ENCODE measurements at places on chromosomes 2 and 18.

DNA sequence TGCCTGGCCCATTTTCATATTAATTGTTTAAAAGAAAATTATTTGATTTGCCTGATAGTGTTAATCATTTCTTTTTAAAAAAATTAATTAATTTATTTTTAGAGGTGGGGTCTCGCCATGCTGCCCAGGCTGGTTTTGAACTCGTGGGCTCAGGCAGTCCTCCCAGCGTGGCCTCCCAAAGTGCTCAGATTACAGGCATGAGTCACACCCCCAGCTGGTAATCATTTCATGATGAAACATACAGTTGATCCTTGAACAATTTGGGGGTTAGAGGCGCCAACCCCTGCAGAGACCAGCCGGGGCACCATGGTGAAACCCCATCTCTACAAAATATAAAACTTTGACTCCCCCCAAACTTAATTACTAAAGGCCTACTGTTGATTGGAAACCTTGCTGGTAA is 7.9 kb downstream of the GPN1 start:
- no peak for DNase-seq

DNA sequence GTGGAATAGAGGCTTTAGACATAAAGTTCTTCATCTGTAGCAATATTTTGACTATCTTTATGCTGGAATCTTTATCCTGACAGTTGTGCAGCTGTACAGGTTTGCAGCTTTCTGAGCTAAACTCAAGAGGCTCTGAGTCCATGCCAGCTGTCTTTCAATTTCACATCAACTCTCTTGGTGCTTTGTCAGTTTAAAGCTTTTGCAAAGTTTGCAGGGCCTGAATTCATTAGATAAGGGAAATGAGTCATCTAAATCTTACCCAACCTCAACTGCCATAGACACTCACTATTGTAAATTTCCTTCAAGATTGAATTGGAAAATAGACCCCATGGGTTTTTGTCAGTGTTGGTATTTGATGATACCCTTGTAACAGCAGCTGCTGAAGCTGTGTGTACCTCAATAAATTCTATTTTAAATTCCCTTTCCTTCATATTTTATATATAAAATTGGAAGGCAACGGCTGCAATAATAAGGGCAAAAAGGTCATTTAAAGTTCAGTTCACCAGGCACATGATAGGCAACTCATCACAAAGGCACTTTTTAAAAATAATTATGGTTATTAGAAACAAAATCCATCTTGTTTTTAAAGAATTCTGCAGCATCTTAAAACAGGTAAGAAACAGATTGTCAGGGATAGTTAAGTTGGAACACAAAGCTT is 169.9 kb upstream of the SLC39A10 start:
- no peak for DNase-seq

DNA sequence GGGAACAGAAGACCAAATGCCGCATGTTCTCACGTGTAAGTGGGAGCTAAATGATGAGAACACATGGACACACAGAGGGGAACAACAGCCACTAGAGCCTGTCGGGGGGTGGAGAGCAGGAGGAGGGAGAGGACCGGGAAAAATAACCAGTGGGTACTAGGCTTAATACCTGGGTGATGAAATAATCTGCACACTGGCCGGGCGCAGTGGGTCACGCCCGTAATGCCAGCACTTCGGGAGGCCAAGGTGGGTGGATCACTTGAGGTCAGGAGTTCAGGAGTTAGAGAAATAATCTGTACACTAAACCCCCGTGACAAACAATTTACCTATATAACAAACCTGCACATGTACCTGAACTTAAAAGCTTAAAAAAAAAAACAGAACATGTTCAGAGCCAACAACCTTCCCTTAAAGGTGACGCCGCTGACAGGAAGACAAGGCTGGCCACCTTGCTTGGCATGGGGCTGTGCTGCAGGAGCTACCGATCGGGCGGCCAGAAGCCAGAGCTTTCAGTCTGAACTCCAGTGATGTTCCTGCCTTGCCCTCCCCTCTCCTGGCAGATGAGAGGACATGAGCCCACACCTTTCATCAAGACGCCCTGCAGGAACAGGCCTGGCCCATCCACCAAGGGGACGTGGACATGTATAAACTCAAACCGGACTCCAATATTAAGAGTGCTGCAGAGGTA is 11.2 kb downstream of the SLC66A2 start:
- DNase-seq = no peak

GRCh38 chr18:25713103-25713502 is 361.1 kb upstream of the ZNF521 start:
- no peak for DNase-seq

- DNase-seq = no peak
Observed at GRCh38 chr2:19865151-19865550, 36.6 kb downstream of the TTC32 start.

DNA sequence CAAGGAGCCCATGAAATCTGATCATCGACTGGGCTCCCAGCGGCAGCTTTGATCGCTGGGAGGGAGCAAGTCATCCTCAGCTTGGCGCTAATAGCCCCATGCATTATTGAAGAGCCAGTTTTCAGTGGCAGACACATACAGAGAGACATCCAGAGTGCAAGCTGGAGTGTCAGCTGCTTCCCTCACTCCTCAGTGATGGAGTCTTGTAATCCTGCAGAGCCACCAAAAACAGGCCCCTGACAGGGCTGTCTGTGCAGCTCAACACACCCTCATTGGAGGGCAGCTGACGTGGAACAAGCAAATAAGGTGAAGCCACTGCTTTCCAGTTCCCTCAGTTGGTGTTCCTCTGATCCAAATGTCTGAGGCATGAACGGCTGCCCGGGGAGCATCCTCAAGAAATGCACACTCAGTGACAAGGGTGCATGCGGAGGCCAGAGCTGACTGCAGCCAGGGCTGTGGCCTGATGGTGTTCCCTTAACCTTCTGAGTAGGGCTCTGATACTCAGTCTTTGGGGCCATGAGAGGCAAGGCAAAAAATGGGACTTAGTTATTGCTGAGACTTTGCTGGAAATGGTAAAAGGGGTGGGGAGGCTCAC is 97.4 kb downstream of the RHOB start:
- no peak for DNase-seq

- DNase-seq = no peak
Observed at GRCh38 chr18:8283891-8284585, 325.2 kb upstream of the RAB12 start.

DNA sequence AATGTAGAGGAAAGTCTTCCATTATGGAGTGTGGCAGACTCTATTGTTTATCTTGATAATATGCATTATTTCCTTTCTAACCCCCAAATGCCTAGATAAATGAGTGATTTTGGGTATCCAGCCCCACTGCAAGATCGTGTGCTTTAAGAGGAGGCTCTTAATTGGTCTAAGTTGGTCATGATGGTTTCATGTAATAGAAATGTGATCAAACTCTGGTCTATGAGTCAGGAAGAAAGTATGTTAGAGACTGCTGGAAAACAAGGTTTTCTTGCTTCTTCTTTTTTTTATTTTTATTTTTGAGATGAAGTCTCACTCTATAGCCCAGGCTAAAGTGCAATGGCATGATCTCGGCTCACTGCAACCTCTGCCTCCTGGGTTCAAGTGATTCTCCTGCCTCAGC is 344.5 kb upstream of the TNP1 start:
- no peak for DNase-seq

- no peak for DNase-seq
Observed at GRCh38 chr18:35045806-35046205, 4.6 kb downstream of the MAPRE2 start.

GRCh38 chr18:48531082-48531403 is 7.8 kb upstream of the CTIF start:
- DNase-seq = no peak

- DNase-seq = peak; percentile 24
Observed at GRCh38 chr2:20595439-20596192, 55.3 kb downstream of the HS1BP3 start.

DNA sequence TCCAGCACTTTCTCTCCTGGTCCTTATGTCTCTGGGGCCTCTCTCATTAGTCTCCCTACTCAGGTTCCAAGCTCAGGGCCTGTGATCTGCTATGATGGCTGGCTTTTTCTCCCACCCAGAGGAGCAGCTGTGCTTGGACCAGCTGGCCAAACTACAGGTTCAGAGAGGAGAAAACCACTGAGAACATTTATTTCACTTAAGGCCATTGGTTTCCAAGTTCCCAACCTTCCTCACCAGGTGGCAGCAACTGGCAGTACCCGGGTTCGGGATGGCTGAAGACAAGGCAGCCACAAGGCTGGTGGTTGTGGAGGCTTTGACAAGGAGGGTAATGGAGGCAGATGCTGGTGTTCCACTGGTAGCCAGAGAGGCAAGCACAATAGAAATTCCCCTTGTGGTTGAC is 29.9 kb upstream of the SELENOI start:
- no peak for DNase-seq

- peak; percentile 74 for DNase-seq
Observed at GRCh38 chr2:73089270-73090030, 17.9 kb upstream of the SFXN5 start.

DNA sequence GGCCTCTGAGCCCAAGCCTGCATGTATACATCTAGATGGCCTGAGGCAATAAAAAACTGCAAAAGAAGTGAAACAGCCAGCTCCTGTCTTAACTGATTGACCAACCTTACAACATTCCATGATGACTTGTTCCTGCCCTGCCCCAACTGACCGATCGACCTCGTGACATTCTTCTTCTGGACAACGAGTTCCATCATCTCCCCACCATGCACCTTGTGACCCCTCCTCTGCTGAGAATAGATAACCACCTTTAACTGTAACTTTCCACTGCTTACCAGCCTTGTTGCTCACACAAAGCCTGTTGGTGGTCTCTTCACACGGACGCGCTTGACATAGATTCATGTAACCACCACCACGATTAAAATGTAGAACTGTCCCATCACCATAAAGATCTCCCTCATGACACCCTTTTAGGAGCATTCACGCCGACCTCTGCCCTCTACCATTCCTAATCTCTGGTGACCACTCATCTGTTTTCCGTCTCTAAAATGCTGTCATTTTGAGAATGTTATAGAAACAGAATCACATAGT is 120.1 kb upstream of the REV1 start:
- no peak for DNase-seq

- no peak for DNase-seq
Observed at GRCh38 chr2:121255358-121255757, 29.6 kb downstream of the TFCP2L1 start.

GRCh38 chr2:189022492-189022891 is 48.3 kb downstream of the COL3A1 start:
- DNase-seq = peak; percentile 50

DNA sequence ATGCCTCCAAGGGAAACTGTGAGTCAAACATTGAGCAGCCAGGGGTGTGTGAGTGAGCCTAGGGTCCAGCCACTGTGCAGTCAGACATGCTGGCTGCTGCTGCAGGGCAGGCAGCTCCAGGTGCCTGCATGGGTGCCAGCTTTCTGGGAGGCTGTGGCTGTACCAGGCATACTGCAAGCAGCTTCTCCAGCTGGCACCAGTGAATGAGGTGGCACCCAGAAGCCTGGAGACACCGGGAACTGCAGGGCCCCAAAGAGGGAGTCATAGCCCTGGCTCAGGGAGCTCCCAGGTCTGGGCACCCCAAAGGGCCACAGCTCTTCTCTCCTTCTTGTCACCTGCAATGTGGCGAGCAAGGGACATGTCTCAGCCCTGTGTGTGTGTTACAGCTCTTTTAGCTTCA is 283.2 kb downstream of the RPRM start:
- no peak for DNase-seq

GRCh38 chr18:75779450-75779849 is 351.9 kb upstream of the SMIM21 start:
- DNase-seq = no peak

DNA sequence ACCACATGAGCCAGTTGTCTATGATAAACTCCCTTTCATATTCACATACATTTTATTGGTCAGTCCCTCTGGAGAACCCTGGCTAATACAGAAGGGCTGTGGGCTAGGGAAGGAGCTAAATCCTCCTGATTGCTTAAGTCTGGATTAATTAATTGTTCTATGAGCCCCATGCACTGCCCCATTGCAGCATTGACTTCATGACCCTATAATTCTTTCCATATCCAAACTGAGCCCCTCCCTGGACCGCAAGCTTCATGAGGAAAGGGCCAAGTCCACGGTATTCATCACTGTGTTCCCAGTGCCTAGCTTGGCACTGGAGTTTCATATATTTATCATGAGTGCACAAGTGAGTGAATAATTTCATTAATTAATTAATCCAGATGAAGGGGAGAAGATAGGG is 124.0 kb downstream of the MBD2 start:
- DNase-seq = no peak

DNA sequence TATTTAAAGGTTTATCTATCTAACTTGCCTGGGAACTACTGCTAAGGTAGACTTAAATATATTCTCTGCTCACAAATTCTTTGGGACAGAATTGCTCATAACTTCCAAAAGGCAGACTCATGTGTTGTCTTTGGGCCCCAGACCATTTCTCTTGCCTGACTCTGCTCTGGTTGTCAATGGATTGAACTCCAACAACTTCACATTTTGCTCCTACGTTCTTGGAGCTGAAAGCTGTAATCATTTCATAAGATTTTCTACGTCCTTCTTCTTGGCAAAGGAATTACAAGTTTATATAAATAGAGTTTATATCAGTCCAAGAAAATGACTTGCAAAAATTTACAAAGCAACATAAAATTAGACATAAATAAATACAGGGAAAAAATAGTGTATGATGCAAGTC is 32.9 kb upstream of the PPM1B start:
- DNase-seq = no peak

DNA sequence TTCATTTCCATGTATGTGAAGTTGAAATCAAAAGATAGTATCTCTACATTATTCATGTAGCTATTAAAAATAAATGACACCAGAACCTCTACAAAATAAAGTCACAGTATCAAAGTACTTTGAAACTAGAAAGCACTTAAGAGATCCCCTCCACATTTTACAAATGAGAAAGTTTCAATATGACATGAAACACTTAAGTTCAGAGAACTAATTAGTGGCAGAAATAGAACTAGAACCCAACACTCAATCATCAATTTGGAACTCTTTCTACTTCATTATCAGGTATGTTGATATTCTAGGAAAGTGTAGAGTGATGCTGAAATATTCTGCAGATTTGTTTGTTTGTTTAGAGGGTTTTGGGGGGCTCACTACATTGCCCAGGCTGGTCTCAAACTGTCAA is 145.6 kb downstream of the MEMO1 start:
- no peak for DNase-seq

DNA sequence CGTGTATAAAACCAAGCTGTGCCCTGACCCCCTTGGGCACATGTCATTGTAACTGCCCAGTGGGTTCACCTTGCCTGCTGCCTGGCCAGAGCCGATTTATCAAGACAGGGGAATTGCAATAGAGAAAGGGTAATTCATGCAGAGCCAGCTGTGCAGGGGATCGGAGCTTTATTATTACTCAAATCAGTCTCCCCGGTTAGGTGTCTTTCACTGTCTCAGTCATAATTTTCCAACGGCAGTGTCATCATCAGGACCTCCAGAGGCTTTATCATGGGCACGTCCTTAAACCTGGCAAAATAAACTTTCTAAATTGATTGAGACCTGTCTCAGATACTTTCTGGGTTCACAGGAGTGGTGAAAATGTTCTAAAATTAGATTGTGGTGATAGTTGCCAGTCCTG is 29.6 kb upstream of the PGAP1 start:
- no peak for DNase-seq

DNA sequence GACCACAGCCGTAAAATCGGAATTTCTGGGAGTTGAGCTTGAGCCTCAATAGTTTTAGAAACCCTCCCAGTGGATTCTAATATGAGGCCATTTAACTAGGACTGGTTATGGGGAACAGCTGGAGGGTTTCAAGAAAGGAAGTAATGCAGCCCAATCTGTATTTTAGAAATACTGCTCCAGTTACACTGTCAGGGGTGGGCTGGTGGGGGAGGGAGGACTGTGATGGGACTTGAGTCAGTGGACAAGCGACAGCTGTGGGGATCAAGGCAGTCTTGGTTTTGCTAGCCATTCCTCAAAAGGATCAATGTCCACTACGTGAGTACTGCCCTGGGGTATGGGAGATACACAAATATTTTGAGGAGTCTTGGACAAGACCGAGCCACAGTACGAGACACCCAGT is 34.8 kb downstream of the ASB1 start:
- no peak for DNase-seq

Measured in uterus (tissue), 4 donors.